Foreskin fibroblast (primary cell): ENCODE measurements at places on chromosomes 12 and 14.

DNA sequence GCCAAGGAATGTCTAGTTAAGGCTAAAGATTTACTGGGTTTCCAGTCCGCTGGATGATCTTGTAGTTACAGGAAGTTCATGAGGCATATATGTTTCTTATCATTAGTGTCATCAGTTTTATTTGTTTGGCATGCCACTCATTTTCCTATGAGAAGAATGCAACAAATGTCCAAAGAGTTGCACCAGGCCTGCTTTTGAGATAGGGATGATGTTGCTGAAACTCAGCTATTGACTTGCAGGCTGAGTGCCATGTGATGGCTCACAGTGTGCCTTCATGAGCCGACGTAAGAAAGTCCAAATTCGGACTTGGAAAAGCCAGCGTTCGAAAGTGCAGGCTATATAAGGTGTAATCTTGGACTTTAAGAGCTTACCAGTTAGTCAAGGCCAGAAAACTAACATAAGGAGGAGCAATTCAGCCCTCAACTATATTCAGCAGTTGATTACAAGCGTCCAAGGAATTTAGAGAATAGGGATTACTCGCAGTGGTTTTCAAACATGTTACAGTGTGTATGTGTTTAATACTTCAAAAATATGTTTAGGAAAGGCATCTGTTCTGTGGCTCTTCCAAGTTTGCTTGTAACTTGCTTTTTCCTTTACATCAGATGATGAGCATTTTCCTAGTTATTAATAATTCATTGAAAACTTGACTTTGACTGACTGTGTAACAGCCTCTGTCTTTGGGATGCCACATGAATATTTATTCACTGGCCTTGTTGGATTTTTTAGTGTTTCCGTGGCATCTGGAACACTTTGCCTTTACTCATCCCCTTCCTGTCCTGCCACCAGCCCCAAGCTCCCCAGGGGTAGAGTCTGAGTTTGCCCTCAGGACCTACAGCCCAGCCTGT is 101.3 kb downstream of the LGMN start:
- DNase-seq, result peak; percentile 79

DNA sequence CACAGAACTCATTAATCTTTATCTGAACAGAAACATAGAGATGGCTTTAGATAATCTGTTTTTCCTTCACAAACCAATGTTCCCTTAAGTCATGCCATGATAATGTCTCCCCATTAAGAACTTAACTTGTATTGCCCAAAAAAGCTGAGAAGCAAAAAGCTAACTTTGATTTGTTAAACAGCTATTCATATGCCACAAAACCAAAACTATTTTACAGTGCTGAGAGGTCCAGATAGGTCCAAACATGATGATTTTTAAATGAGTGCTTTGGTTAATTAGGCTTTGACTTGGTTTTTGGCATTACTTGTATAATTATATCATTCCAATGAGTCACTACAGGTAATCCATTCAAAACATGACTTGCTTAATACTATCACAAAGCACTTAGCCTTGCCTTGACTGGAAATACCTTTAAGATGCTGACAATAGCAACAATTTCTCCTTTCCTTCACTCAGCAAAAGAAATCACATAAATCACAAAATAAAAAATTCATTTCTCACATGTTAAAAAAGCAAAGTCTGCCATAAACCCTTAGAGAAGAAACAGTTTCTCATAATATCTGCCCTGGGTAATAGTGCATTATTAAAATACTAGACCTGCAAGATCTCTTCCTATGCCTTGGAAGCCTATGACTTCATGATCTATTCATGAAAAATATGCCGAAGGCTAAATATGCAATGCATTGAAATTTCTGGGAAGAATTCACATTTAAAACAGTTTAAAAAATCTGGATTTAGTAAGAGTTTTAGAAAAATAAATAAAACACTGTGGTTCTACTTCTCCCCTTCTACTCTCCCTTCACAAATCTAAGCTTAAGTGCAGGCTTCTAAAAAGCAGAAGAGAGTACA is 52.0 kb upstream of the SAV1 start:
- DNase-seq, result no peak

DNA sequence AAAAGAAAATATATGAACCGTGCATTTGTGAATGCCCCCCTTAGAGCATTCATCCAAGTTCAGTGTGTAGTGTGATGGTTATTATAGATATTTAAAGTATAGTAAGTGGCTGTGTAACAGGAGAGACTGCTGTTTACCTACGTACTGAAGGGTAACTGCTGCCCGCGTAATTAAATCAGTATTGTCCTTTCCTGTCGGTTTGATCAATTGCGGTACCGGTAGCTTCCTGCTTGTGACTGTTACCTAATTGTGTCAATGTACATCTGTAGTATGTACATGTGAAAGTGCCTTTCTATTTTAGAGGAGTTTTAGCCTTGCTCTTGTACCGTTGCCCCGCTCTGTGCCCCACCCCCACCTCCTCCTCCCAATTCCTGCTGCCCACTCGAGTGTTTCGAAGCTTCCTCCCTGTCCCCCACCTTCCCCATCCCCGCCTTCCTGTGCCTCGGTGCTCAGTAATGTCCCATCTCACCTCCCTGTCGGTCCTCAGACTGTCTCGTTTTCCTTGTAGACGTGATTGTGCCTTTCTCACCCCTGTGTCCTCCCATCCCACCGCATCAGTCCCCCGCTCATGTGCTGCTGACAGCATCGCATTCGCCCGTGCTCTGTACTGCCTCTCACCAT is 75.0 kb downstream of the KICS2 start:
- DNase-seq, result no peak

- no peak for DNase-seq
Measured at GRCh38 chr12:107066691-107067090, 26.7 kb downstream of the CRY1 start.

DNA sequence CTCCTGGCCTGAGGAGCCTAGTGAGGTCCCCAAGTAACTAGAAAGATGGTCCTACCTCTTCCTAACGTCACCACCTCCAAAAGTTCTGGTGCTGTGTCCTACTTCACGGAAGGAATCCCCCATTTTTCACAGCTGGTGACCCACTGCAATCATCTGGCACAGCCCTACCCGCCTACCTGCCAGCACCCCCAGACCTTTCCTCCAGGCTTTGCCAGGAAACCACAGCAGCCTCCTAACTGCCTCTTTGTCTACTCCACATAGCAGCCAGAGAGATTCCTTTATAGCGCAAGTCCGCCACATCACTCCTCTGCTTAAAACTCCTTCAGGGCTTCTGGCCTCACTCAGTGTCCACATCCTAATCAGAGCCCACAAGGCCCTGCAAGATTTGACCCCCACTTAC is 13.4 kb upstream of the FLVCR2 start:
- no peak for DNase-seq

GRCh38 chr14:53849549-53849948 is 107.1 kb downstream of the BMP4 start:
- no peak for DNase-seq

DNA sequence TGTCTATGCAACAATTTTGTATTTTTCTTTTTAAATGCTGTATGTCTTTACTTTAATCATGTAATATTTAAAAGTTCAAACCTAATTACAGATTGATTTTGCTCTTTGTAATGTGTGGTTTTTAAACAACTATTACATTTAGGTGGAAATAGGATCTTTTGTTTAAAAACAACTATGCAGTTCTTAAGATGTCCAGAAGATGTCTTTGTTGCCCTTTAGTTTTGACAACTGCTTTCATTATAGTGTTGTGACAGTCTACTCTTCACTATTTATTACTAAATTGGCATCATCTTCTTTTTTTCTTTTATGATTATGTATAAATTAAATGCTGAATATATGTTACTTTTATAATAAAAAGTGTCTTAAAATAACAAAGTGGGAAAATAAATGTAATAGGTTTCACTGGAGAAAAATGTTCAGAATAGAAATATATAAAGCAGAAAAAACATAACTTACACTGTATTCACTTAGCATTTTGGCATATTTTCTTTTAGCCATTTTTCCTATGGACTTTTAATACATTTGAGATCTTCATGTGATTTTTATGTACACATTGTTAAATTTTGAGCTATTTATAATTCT is 27.1 kb upstream of the PCNX4 start:
- DNase-seq, result peak; percentile 56

- DNase-seq, result peak; percentile 21
Measured at GRCh38 chr14:54922598-54922997, 20.0 kb upstream of the GCH1 start.

GRCh38 chr12:117599849-117600248 is 238.4 kb upstream of the NOS1 start:
- no peak for DNase-seq

DNA sequence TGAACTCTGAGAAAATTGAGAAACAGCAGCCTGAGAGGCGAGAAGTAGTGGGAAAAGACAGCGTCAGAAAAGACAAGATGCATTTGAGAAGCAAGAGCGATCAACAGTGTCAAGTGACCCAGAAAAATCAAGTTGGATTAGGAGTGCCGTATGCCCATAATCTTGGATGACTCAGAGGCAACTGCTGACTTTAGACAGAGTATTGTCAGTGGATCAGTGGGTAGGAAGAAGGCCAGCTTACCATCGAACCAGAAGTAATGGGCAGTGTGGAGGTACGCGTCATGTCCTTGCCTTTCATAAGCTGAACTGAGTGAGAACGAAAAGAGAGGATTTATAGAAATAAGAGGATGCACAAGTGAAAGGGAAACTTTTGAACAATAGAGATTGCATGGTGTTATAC is 151.0 kb upstream of the NAV3 start:
- no peak for DNase-seq

GRCh38 chr12:117699118-117699517 is 269.7 kb downstream of the KSR2 start:
- no peak for DNase-seq

DNA sequence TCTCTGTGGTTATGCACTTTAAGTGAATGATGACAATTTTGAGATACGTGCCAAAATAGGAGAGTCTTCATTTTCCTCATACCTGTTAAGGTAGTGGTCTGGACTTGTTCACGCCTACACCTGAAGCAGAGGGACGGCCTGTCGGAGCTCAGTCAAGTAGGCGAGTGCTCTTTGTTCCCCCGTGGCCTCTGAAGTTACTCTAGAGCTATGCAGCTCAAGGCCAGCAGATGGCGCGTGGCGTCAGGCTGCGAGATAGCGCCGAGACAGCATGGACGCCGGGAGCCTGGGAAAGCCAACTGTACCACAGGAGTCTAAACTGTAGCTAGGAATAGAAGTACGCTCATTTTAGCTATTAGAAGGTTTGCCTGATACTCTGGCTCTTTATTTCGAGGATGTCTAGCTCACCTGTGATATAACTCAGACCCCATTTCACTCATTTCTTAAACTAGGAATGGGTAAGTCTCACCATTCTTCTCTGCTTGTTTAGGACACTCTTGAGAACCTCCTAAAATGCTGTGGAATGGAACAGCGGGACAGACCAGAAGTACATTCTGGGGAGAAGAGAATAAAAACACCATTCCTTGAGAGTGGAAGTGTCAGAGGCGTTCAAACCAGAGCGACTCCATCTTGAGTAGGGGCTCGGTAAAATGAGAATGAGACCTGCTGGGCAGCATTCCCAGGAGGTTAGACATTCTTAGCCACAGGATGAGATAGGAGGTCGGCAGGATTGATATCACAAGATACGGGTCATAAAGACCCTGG is 267.4 kb upstream of the HMGA2 start:
- DNase-seq, result peak; percentile 95

DNA sequence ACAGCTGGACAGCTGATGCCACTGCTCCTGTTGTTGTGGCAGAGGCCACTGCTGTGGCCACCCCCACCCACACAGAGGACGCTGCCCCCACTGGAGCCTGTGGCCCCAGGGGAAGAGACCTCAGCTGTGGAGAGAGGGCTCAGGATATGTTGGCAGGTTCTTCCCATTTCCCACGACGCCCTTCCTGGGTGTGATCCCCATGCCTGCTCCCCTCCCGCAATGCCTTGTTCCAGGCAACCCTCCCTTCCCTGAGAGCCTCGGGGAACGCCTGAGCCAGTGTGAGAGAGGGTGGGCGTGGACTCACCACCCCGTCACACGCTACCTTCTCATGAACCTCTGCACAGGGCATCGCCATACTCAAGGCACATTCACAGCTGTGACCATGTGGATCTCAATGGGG is 5.7 kb upstream of the KRT82 start:
- no peak for DNase-seq

DNA sequence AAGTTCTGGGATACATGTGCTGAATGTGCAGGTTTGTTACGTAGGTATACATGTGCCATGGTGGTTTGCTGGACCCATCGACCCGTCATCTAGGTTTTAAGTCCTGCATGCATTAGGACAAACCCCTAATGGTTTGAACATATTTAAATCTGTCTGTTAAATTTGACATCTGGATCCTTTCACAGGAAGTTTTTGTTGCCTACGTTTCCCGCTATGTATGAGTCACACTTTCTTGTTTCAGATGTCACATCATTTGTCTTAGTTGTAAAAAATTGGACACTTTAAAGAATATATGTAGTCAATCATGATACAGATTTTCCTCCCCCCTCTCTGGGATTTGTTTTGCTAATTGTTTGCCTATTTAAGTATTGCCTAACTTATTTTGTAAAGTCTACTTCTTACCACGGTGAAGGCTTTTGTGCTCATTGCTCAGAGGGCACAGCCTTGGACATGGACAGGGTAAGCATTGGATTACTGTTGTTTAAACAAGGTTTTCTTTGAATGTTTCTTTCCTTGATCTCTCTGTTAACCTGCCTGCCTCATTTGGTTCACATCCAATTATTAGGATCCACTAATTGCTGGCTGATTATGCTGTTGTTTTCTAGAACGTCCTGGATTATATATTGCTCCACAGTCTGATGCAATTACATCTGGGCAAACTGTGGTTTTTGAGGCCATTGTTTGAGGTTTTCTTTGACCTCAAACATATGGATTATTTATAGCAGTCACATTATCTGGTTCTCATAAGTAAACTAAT is 1441.4 kb downstream of the AACS start:
- no peak for DNase-seq
